ENCODE measurements at places on chromosomes 16 and 17. TPM values are rescaled to one million over a fixed set of nuclear protein-coding genes. Genes with fewer than 3 reads are reported as not detected.

- H3K27ac ChIP-seq: peak overlapping the region; percentile 41
- no peaks in the 10 kb centered on the region for H3K27me3 ChIP-seq
- no peak for DNase-seq
- peaks cover 10% of the 10 kb centered on the region for H3K36me3 ChIP-seq
- H3K4me3 ChIP-seq: no peak overlapping the region
Observed at GRCh38 chr16:16096121-16096857, 127.0 kb downstream of the ABCC6 start.

GRCh38 chr17:31112001-31112661 is 17.4 kb downstream of the NF1 start:
- H3K27ac ChIP-seq: no peak overlapping the region
- no peaks in the 10 kb centered on the region for H3K27me3 ChIP-seq
- peaks cover 8% of the 10 kb centered on the region for H3K4me1 ChIP-seq
- DNase-seq: no peak
- no peaks in the 10 kb centered on the region for H3K36me3 ChIP-seq
- H3K4me3 ChIP-seq: no peak overlapping the region

GRCh38 chr17:44279666-44280391 is 11.9 kb upstream of the SLC4A1 start:
- H3K27ac ChIP-seq: peak overlapping the region; percentile 57
- DNase-seq: no peak
- H3K4me3 ChIP-seq: no peak overlapping the region
- peaks cover 17% of the 10 kb centered on the region for H3K27me3 ChIP-seq
- H3K36me3 ChIP-seq: no peaks in the 10 kb centered on the region

DNA sequence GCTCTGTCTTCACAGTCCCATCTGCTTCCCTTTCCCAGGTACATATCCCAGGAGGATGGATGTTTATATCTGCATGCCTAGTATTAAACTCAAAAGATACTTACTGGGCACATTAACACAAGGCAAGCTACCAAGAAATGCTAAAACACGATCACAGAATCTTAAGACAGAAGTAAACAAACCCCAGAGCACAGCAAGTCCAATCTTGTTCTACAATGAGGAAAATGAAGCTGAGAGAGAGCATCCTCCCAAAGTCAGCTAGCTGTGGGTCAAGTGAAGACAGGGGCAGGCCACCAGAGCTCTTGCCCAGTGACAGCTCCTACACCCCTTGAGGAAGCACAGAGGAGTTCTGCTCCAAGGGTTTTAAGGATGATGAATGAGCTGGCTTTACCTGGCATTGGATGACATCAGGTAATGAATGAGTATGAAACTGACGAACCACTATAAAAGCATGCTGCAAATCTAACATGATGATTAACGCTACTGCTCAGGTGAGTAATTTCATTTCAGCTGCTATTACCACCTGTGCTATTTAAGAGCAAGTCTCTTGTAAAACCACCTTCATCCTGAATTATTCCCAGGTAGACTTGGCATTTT is 20.3 kb downstream of the XPO6 start:
- peaks cover 69% of the 10 kb centered on the region for H3K4me1 ChIP-seq
- peaks cover 4% of the 10 kb centered on the region for H3K36me3 ChIP-seq
- no peak for DNase-seq
- H3K27ac ChIP-seq: peak overlapping the region; percentile 98
- peak overlapping the region; percentile 39 for H3K4me3 ChIP-seq

DNA sequence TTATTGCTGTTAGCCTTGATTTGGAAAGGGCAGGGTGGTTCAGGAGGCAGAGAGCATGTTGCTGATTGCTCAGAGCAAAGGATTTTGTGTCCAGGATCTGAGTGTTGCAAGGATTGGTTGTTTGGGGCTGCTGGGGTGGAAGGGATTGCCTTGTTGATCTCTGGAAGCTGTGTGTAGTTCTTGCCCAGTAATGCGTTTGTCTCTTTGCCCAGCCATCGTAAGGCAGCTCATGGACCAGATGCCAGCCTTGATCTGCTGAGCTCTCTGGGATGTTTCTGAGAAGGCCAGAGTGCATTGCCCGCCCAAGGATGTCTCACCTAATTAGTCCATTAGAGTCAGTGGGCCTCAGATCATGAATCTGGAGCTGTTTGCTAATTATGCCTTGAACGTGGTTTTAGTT is 33.6 kb downstream of the NKD1 start:
- H3K27me3 ChIP-seq: no peaks in the 10 kb centered on the region
- peak overlapping the region; percentile 60 for H3K27ac ChIP-seq
- no peak overlapping the region for H3K4me3 ChIP-seq
- H3K36me3 ChIP-seq: peaks cover 4% of the 10 kb centered on the region

GRCh38 chr17:67509390-67510287 is 132.6 kb downstream of the PITPNC1 start:
- no peak overlapping the region for H3K27ac ChIP-seq
- peaks cover 2% of the 10 kb centered on the region for H3K36me3 ChIP-seq
- peaks cover 25% of the 10 kb centered on the region for H3K4me1 ChIP-seq
- no peak for DNase-seq

Gene CBX2
- total RNA-seq: not detected

DNA sequence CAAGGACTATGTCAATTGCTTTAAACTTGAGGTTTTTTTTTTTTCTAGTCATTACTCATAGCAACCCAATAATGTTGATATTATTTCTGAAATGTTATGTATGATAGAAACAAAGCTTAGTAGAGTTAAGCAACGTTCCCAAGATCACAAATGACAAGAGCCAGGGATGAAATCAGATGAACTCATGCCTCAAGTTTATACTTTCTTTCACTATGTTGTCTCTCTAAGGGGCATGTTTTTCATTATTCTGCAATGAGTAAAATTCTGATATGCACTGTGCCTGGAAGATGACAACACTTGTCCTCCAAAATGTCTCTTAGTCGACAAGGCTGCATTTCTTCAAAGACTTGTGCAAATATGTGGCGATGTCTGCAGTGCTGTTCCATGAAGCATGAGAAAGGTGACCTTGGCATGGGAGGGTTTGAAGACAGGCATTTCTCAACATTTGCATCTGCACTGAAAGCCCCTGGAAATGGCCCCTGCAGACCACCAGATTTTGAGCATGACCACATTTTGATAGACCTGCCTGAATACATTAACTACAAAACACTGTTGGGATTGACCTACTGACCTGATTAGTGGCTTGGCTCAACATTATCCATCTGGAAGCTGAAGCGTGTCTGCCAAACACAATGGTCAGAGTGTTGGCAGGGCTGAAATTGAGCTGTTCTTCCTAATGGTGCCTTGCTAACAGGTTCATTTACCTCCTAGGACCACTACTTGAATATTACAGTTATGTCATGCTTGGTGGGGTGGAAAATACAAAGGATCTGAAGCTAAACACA is 1027.5 kb downstream of the CDH11 start:
- H3K27ac ChIP-seq: no peak overlapping the region
- no peaks in the 10 kb centered on the region for H3K36me3 ChIP-seq
- no peak overlapping the region for H3K4me3 ChIP-seq

DNA sequence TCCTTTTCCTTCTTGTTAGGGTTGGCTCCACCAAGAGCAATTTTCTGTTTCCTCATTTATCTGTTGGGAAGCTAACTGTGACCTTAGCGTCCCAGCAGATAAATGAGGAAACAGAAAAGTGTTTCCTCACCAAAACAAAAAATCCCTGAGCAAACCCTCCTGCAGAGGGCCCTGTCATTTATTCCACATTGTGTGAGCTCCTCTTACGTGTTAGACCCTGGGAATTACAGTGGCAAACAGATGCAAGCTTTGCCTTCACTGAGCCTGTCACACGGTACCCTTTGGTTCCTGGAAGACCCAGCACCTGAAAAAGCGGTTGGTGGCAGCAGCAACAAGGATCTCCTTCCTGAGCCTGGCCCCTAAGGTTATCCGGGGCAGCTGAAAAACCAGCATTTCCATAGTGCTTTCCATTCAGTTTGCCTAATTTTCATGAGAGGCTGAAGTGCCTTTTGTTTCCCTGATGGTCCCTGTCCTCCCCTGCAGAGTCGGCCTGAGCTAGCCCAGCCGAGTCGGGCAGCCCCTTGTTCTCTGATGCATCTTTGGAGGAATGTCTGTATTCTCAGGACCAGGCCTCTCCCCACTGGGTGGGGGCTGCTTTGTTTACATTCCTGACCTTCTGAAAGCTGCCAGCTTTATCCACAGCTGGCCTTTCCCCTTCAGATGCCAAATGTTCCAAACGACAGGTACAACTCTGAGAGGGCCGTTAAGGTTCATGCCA is 34.7 kb downstream of the YPEL2 start:
- peak overlapping the region; percentile 33 for H3K4me3 ChIP-seq
- peaks cover 60% of the 10 kb centered on the region for H3K4me1 ChIP-seq
- peak overlapping the region; percentile 95 for H3K27ac ChIP-seq
- DNase-seq: no peak
- peaks cover 3% of the 10 kb centered on the region for H3K36me3 ChIP-seq
